HCEC 1CT (cell line): ENCODE measurements at places on chromosomes 1 and 21.

DNA sequence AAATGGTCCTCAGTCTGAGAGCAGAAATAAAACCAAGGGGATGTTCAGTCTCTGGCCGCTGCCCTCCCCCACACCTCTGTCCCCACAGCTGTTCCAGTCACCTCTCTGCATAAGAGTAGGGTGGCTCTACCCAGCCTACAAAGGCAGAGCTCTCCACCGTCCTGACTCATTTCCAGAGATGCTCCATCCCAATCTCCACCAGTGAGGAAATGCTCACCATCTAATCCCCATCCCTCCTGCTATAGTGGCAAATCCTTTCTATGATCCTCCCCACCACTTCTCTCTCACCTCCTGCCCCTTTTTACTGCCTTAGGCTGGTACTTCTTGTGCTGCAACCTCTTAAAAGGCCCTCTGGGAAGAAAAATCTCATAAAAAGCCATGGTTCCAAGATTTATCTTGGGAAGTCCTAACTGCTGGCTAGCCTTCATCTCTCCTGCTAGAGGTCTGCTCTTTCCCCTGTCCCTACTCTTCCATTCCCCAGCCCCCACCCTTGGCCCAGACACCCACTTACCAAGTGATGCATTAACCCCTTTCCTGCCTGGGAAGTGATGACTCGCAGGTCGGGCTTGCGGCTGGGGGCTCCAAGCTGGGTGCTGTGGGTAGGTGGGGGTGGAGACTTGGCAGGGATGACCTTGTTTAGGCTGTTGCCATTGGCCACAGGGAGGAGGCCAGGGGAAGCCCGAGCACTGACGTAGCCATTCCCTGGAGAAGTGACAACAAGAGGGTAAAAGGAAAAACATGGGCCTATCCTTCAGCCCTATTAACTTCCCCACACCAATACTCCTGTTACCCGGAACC lies 23.9 kb downstream of the MEF2D start:
- peak; percentile 21 for DNase-seq

GRCh38 chr1:85576266-85576641 lies 4.3 kb upstream of the CCN1 start:
- no peak for DNase-seq

- no peak for DNase-seq
Measured at GRCh38 chr1:208058267-208058666, 147.3 kb upstream of the CD34 start.

GRCh38 chr1:97331165-97331564 lies 589.7 kb downstream of the DPYD start:
- DNase-seq, result no peak

DNA sequence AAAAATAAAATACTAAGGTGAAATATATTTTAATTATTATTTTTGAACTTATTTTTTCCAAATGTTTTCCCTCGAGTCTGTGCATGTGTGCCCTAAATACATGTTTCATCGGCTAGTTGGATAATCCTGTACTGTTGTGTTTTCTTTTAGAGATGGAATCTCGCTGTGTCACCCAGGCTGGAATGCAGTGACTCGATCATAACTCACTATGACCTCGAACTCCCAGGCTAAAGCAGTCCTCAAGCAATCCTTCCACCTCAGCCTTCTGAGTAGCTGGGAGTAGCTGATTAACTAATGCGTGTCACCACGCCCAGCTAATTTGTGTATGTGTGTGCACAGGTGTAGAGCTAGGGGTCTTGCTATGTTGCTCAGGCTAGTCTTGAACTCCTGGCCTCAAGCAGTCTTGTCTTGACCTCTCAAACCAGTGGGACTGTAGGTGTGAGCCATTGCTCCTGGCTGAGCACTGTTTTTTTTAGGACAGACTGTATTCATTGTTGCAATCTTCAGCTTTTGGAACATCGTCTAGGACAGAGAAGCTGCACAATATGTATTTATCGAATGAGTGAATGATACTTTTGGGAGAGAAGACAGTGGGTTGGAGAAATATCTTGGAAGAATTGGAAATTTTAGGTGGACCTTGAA lies 4.8 kb upstream of the TMCO1 start:
- peak; percentile 95 for DNase-seq
